ENCODE measurements at places on chromosomes 11 and 22.

GRCh38 chr11:78532991-78533390 is 41.7 kb downstream of the NARS2 start:
- no peak for DNase-seq

- DNase-seq, result no peak
Observed at GRCh38 chr11:116171271-116172140, 601.3 kb downstream of the BUD13 start.

DNA sequence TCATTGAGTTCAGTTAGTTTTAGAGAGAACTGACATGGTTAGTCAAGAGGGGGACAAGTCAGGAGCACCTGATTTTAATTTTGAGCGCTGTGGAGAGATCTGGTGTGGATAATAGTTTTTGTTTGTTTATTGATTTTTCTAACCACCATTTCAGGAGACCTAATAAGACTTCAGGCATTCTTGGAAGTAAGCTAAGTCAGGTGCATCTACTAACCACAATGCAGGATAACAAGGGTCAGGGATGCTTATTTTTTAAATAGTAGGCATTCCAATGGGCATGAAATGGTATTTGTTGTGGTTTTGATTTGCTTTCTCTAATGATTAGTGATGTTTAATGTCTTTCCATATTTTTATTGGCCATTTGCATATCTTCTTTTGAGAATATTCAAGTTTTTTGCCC is 212.1 kb downstream of the NAV2 start:
- DNase-seq, result no peak

DNA sequence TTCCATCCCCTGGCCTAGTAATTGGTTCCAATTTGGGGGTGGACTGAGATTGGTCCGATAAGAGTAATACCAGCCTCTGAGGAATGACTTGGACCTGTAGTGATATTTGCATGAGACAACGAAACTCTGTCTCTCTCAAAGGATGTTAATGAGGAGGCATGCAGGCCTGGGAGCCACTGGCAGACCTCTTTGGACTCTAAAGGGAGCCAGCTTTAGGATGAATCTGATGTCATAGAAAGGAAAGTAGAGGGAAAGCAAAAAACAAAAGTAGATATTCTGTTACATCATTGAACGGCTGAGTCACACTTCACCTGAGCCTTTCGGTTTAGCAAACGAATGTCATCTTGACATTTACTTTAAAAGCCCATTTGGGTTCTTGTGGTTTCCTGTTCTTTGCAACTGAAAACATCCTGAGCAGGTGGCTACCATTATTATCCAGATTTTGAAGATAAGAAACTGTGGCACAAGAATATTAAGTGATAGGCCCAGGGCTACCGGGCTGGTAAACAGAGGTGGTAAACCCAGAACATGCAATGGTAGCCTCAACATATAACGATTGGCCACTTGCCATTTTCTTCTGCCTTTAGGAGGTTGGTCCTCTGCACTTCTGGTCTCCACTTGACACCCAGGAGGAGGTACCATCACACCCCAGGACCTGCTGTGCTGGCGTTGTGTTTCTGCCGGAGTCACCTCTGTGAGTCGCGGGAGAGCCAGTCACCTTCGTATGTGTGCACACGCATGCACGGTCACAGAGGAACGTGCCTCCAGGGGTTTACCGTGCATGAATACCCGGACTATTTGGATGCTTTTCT is 42.7 kb downstream of the RTL6 start:
- DNase-seq, result peak; percentile 46

DNA sequence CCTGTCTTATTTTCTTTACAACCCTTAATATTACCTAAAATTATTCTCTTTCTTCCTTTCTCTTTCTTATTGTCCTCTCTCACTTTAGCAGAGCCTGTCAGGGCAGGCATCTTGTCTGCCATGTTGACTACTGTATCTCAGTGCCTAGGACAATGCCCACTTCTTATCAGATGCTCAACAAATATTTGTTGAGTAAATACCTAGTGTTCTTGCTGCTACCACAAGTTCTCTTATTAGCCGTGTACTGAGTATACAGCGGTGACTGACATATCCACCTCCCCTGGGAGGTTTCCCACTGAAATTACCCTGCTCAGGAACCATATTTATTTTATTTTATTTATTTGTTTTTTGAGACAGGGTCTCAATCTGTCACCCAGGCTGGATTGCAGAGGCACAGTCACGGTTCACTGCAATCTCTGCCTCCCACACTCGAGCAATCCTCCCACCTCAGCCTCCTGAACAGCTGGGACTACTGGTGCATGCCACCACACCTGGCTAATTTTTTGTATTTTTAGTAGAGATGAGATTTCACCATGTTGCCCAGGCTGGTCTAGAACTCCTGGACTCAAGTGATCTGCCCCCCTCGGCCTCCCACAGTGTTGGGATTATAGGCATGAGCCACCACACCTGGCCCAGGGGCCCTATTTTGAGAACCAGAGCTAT is 6.7 kb downstream of the HPX start:
- no peak for DNase-seq

DNA sequence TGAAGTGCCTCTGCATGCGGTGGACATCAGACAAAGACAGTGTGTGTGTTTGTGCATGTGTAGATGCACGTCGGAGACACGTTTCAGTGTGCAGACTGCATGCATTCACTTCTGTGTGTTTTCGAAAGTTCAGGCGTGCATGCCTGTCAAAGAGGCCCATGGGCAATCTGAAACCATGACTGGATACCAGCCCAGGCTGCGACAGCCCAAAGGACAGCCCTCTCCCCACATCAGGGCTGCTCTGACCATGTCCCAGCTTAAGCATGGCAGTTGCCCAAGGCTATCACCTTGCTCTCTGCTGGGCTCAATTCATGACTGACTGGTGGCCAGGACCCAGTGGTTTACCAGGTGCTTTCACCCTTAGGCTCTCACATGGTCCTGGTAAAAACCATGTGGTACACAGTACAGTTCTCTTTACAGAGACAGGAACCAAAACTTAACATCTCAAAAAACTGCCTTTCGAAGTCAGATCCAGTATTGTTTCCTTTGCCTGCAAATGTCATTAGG is 423.7 kb upstream of the CADM1 start:
- no peak for DNase-seq

GRCh38 chr11:94747146-94747545 is 21.0 kb upstream of the AMOTL1 start:
- no peak for DNase-seq

GRCh38 chr11:20762116-20762844 is 92.9 kb downstream of the NELL1 start:
- no peak for DNase-seq

GRCh38 chr11:125750629-125751028 is 4.5 kb downstream of the PATE1 start:
- no peak for DNase-seq

- no peak for DNase-seq
Observed at GRCh38 chr11:24708616-24709015, 211.8 kb downstream of the LUZP2 start.

GRCh38 chr22:19619144-19620009 is 94.9 kb upstream of the SEPTIN5 start:
- no peak for DNase-seq
